HFF-Myc (cell line): ENCODE measurements at places on chromosomes 1 and 21.

DNA sequence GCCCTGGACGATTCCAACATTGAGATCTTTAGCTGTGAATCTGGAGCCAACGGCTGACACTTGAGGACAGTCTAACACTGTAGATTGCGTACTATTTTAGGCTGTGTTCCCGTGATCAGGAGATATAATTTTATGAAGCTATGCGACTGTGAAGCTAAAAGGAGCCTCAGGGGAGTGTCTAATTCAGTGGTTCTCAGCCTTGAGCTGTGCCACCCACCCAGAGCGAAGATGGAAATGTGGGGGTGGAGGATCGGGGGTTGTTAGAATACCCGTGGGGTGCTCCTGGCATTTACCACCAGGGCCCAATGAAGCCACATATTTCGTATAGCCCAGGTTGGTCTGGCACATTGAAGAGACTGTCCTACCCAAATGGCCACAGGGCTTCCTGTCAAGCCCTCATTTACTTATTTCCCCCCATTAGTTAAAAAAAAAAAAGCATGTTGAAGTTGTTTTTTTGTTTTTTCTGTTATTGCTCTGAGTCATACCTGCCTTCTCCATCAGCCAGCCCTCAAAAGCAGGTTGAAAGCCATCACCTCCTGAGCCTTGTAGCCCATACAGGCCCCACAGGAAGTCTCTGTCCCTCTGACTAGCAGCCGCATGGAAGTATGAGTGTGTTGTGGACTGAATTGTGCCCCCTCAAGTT is 141.7 kb downstream of the GALNT2 start:
- DNase-seq = no peak

DNA sequence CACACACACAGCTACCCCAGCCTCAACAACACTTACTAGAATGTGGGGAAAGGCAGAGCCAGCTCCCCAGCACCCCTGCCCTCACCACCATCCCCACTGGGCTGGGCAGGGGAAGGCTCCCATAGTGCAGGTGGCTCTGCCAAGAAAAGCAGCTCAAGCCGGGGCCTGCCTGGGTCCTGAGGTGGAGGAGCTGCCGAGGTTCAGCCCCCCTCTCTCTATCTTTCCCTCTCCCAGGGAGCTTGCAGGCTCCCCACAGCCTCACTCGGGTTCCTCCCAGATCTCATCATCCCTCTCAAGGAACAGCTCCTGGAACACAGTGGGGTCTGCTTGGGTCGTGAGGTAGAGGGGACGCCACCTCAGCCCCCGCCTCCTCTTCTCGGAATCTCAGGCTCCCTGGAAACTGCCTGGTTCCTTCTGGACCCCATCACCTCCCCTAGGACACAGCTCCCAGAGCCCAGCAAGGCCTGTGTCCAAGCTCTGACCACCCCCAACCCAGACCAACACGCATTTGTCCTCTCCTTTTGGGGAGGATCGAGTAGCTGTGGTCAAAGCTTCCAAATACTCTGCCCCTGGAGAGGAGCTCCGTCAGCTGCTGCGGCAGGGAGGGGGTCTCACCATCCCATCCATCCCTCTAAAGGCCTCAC is 704 bp downstream of the S100A16 start:
- no peak for DNase-seq

DNA sequence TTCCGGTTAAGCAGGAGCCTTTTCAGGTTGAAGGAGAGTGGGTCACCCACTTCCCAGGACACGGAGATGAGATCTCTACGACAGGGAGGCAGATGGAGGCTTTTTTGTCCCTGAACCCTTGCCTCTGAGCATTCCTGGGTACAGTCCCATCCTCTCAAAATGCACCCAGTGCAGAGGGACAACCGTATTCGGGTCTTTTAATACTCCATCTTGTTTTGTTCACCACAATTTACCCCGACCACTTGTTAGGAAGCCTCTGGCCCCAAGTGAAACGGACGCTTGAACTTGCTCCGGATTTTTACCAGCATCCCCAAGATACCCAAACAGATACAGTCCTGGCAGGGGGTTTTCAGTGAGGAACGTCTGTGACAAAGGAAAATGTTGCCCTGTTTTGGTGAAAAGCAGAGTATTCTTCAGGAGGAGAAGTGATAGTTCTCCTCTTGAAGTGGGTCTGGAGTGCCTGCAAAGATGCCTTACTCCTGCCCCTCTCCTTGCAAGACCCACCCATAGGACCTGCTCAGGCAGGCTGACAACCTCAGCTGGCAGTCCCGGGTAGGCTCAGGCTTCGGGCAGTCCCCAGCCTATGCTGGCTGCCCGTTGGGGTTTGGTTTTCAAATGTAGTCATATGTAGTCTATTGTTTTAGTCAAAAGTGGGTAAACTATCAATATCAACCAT is 669 bp upstream of the ARL8A start:
- no peak for DNase-seq

GRCh38 chr21:45293220-45293725 is 5.6 kb upstream of the POFUT2 start:
- DNase-seq = no peak

DNA sequence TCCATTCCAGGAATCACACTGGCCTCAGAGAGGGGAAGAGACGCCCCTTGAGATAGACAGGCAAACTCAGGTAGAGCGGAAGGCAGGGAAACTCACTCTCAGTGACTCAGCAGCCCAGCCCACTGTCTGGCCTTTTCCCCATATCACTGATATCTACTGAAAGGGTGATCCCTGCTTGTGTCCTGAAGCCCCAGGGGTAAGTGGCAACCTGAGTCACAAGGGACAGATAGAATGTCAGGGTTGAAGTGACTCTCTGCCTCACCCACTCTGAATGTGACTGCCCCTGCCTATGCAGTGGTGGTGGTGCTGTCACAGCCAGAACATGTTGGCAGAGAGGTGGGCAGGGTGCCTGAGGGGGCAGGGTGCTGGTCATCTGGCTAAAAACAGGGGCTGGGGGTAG is 157.5 kb upstream of the FGGY start:
- no peak for DNase-seq
